Pulmonary artery endothelial cell (primary cell): ENCODE measurements at places on chromosomes 6 and 20.

- DNase-seq: no peak
Observed at GRCh38 chr20:46507760-46508407, 5.5 kb downstream of the ZNF334 start.

DNA sequence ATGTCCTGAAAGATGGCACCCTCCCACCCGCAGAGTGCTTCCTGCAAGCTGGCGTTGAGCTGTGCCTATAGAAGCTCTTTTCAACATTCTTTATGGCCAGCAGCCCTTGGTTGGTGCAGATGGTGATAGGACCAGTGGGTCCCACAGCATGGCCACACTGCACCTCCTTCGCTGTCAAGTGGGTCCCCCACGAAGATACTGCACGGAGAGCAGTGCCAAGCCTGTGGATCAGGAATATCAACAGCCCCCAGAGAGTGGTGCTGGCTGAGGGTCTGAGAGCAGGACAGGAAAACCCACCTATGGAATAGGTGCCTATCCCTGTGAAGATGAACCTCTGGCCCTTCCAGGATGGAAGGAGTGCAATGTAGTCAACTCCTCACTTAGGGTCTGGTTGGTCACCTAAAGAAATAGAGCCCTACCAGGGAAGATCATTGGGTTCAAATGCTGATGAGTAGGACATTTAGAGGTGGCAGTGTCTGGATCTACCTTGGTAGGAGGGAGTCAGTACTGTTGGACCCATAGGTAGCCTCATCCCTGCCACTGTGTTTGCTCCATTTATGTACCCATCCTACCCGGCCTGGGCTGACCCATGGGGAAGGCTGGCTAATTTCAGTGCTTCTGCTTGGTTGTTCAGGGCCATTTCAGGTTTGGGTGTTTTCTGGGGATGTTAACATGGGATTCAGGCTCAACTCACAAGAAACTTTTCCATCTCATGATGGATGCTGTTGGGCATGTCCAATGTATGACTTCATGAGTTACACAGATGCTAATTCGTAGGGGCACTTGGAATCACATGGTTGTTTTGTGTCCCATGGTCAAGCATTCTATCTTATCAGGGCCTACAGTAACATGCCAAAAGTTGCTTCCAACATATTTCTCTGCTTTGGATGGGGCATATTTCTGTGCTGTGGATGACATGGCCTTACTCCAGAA is 33.4 kb upstream of the MICB start:
- no peak for DNase-seq

- DNase-seq: no peak
Observed at GRCh38 chr6:41747256-41748101, at the start of gene PGC. PGC (minus strand) TSS chr6:41747397; CDS start chr6:41747334, 63 bp downstream.

- DNase-seq: no peak
Observed at GRCh38 chr20:1345756-1346093, 16.8 kb upstream of the SDCBP2 start.

- DNase-seq: no peak
Observed at GRCh38 chr20:2237059-2237458, 58.7 kb upstream of the TGM3 start.

DNA sequence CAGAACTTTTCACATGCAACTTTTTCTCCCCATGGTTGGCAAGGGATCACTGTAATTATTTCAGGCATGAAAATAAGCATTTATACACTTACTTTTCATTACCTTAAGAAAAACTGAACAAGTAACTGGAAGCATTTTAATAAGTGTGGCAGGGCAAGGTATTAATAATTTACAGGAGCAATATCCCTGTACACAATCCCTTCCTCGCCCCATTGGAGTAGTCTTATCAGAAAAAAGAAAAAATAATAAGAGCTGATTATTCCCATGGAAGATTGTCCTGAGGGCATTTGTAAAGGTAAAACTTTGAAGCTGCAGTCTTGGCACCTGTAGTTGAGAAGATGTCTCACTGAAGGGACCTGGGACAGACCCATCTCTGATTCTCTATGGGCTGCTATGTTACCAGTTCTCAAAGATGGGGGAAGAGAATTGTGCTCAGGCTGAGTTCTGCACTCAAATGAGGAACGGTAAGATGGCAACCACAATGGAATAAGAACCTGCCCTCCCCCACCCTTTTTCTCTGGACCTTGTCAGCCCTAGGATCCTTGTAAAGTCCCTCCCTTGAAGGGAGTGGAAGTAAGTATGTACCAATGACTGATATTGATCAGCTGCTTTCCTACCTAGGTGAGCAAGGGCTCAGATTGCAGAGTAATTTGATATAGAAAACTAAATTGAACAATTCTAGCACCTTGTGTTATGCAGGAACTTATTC is 70.0 kb upstream of the AHI1 start:
- no peak for DNase-seq

GRCh38 chr6:120496661-120497060 is 837.6 kb downstream of the TBC1D32 start:
- no peak for DNase-seq

DNA sequence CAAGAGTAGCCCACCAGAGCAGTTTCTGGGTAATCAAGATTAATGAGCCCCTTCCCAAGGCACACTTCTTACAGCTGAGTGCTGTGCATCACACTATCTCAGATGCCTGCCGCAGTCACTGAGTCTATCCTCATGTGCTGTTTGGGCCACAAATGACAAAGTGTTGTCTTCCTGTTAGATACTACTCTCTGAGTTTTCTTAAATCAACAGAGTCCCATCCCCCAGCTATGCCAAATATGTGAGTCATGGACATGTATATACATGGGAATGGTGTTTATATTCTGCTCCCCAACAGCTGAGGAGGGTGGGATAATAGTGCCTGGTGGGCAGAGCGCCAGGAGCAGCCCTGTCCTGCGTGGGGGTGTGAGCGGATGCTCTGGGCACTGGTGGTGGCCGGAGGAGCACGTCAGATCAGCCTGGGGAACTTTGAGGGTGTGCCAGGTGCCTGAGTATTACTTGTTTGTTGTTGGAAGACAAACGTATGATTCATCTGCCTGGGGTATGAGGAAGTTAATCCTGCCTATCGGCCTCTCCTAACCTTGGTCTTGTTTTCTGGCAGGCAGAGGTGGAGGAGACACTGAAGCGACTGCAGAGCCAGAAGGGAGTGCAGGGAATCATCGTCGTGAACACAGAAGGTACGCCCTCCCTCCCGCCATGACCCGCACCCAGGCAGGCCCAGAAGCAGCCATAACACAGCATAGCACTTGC is 9.6 kb downstream of the DYNLRB1 start:
- DNase-seq: peak; percentile 95
